Activated CD4-positive, alpha-beta memory T cell treated with anti-CD3 and anti-CD28 coated beads for 36 hours (primary cell): ENCODE measurements at places on chromosomes 16 and 17. TPM values are rescaled to one million over a fixed set of nuclear protein-coding genes. Genes with fewer than 3 reads are reported as not detected.

The KCTD13 gene
- total RNA-seq: 36.6 TPM

The SALL1 gene
- not detected for total RNA-seq

DNA sequence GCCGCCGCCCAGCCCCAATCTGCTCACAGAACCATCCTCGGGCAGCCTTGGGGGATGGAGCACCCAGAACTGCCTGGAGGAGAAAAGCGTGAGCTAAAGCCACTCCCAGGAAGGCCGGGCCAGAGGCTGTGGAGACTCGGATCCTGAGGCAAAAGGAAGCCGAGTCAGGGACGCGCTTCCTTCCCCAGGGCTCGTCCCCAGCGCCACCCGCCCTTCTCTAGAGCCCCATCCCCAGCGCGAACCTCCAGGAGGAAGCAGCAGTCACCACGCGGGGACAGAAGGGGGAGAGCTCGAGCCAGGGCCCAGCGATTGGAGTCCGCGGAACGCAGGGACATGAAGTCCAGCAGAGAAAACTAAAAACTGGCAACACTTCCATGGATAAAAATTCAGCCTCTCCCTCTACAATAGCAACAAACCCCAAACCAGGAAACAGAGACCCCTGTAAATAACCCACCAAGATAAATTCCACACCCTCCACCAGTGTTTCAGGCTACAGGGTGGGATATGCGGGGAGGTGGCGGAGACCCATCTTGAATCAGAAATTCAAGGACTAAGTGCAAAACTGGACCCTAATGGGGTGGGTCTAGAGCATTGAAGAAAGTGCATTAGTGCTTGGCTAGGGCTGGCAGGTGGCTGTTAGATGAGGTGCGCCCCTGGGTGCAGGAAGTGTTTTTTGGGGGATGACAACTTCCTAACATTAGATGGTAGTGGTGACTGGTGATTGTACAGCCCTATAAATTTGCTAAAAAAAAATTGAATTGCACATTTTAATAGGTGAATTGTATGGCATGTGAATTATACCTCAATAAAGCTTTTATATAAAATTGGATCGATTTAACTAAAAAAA, 116.1 kb upstream of the METRNL start:
- DNase-seq: peak; percentile 56

DNA sequence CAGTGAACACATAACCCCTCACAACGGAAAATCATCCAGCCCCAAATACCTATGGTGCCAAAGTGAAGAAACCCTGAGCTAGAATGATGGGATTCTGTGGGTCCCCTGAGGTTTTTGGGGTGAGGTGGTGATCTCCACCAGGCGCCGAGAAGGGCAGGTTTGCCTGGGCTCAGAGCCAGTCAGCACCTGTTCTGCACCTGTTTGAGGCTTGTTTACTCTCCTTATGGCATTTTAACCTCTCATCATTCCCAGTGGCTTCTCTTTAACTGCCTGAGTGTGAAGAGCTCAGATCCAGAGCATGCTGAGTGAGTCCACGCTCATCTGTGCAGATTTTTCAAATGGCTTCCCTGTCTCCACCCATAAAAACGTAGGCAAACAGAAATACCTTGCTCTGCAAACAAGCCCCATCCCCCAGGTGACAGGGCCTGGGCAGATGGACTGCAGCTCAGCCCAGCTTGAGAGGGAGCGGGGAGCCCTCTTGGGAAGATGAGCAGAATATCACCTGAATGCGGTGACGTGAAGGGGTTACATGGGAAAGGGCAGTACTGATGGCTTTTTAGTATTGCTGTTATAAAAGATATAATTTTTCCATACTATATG, 40.1 kb upstream of the CLEC19A start:
- DNase-seq: no peak

The PRAC1 gene
- total RNA-seq: not detected

- DNase-seq: no peak
These were observed 472.8 kb downstream of the TOX3 start for GRCh38 chr16:52074133-52074532.

DNA sequence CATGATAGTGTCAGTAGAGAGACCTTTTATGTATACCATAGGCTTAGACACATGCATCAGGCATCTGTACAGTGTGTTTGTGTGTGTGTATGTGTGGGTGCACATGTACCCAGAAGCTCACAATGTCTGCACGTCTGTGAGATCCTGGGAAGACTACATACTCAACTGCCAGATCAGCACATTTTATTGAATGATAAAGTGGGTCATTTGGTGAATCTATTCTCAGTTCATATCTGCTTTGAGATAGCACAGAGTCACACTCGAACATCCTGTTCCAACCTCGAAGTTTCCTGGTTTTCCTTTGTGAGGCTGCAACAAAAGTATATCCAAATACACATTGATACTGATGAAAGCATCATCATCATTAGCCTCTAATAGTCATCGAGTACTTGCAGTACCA, 63.6 kb downstream of the MAF start:
- DNase-seq: no peak

- no peak for DNase-seq
These were observed 5.3 kb upstream of the CBFB start for GRCh38 chr16:67023689-67024088.

GRCh38 chr17:70332356-70333210, 163.3 kb downstream of the KCNJ2 start:
- no peak for DNase-seq

DNA sequence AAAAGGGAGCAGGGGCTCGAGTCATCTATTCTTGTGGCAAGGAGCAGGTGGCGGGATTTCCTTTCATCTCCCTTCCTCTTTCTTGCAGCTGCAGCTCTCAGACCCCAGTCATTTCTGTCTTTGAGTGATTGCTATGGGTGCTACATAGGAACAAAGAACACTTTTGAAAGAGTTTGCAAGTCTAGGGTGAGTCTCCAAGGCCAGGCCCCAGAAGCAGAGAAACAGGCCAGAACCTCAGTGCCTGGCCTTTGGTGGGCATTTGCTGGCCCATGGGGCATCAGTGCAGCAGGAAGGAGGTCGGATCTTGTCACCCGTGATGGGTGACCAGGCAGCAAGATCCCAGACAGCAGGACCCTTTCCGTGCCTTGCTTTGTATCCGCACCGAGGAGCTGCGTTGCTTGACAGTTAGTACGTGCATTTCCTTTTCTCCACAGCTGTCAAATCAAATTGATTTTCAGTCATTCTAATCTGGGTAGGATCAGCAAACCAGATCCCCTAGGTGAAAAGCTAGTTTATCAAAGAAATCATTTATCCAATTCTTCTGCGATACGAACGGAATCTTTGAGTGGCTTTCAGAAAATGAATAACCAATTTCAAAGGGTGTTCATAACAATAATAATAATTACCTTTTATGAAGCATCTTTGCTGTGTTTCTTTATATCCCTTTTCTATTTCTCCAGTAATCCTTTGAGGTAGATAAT, 244.6 kb upstream of the MAF start:
- DNase-seq: peak; percentile 58

GRCh38 chr17:50816771-50817751, 18.3 kb upstream of the WFIKKN2 start:
- DNase-seq: peak; percentile 61
